ENCODE measurements at places on chromosomes 16 and 17.

DNA sequence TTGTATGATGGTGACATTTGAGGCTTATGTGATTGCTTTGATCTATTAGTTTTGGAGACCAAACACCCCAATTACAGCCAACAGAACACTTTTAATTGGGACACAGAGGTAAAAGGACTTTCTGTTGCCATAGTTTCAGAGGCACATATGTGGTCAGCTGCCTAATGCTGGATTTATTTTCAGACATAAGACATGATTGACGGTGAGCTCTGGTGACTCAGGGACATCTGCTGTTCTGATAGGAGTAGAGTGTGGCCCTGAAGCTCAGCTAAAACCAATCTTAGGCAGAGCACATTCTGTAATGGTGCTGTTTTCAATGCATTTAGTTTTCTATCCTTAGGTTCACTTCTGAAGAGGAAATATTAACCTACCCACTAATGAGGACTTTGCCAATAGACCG is 247.1 kb downstream of the UTP18 start:
- no peak for DNase-seq

DNA sequence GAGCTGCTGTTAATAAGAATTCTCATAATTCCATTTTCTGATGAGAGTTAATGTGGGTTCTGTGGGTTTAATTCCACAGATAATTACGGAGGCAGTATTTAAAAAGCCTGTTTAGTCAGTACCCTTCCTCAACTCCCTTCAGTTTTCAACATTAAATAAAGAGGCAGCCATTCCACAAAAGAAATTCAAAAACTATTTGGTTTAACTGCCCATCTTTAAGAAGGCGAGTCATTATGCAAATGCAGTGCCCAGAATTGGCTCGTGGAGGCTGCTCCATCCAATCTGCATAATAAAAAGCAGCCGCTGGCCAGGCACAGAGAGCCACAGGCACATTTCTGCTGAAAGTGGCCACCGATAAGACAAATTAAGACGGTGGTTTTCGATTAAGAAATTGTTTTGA is 194.4 kb upstream of the TOX3 start:
- no peak for DNase-seq

DNA sequence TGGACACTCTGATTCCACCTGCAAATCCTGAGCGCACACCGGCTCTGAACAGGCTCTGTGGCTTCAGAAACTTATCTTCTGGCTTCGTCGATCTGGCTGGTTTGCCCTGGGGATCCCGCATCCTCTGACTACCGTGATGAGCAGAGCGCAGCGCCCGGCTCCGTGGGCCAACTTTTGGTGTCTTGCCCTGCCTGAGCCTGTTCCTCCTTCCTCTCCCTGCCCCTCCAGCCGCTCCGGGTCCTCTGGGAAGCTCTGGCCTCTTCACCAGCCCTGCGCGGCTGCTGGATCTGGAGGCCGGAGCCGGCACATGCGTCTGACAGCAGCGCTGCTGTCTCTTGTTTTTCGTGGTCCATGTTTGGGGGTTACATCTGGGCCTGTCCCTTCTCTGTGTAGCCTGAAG is 65.6 kb downstream of the JPH3 start:
- no peak for DNase-seq

- peak; percentile 99 for DNase-seq
Measured at GRCh38 chr16:65070831-65071432, 50.9 kb downstream of the CDH11 start.

DNA sequence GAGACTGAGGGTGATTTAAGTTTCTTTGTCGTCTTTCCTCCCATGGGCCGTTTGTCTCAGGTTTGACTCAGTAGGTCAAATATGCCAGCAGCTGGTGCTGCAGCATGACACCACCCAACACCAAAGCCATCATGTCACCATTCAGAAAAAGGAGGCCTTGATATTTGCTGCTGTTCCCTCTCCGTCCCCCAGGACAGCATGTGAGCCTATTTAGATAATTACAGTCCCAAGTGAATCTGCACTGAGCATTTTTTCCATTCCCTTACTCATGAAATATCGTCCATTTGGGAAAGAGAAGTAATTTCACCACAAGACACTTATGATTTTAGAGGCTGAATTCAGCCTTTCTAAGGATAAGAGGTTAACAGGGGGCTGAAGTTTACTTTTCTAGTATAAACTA is 62.2 kb upstream of the ADORA2B start:
- DNase-seq: no peak

GRCh38 chr16:77945126-77945525 is 77.2 kb upstream of the CLEC3A start:
- DNase-seq: no peak

GRCh38 chr17:59876107-59876506 is 16.6 kb downstream of the TUBD1 start:
- DNase-seq: no peak

- no peak for DNase-seq
Measured at GRCh38 chr17:75834928-75835653, 9.1 kb downstream of the UNC13D start.

DNA sequence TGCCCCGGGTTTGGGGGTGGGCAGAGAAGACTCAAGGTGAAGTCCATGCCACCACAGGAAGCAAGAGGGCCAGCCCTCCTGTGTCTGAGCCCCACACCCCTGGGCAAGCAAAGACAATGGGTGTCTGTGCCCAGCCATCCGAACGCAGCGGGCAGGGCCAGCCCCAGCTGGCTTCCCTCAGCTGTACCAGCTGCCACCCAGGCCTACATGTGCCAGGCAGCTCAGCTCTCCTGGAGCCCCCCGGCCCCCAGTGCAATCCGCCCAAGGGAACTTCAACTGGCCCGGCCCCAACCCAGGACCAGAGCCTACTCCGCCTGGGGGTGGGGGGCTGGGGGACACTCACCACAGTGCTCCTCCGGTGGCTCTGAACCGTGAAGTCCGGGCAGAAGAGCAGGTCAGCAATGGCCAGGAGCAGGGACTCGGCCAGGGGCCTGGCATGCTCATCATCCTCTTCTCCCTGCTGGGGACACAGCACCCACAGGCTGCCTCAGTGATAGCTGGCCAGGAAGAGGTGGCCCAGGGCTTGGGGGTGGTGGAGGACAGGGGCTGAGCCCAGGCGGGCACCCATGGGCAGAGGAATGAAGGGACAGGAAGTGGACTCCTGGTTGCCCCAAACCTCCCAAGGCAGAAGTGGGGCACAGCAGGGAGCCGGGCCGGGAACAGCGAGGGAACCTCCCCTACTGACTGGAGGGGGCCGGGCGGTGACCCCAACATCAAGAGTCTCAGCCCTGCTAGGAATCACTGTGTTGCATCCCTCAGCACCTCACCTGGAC is 9.8 kb downstream of the HID1 start:
- DNase-seq: no peak

GRCh38 chr16:20410121-20410723 is 888 bp downstream of the ACSM5 start:
- DNase-seq: peak; percentile 9

DNA sequence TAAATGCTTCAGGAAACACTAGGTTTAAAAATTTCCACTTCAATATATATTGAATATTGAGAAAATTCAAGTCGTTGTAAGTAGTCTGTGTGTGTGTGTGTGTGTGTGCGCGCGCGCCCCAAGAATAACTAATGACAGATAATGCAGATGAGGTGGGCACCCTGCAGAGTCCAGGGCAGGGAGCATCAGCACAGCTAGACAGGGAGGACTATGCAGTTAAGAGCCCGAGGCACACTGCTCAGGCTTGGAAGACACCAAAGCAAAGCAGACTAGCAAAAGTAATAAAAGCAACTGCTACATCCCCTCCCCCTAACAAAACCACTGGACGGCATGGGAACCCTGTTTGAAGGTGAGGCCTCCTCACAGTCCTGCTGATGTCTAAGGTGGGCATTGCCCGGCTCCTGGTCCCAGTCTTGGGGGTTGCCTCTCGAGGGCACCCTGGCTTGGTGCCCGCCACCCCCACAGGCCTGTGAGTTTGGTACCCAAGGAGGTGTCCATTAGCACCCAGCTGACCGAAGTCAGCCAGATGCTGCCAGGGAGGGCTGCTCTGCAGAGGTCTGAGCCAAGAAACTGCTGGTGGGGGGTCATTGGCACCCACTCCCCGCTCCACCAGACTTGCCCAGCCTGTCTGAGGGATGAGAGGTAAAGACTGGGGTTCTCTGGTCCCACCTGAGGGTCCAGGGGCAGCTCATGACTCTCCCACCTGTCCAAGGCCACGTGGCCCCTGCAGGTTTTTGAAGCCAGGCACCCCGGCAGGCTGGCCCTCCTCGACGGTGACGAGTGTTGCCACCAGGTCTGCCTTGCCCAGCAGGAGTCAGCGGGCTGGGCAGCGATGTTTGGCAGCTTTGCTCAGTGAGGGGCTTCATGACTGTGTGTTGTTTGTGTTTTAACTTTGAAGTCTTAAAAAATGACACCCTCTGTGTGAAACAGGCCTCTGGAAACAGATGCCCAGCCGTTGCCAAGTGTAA is 18.7 kb downstream of the LRRC75A start:
- no peak for DNase-seq

DNA sequence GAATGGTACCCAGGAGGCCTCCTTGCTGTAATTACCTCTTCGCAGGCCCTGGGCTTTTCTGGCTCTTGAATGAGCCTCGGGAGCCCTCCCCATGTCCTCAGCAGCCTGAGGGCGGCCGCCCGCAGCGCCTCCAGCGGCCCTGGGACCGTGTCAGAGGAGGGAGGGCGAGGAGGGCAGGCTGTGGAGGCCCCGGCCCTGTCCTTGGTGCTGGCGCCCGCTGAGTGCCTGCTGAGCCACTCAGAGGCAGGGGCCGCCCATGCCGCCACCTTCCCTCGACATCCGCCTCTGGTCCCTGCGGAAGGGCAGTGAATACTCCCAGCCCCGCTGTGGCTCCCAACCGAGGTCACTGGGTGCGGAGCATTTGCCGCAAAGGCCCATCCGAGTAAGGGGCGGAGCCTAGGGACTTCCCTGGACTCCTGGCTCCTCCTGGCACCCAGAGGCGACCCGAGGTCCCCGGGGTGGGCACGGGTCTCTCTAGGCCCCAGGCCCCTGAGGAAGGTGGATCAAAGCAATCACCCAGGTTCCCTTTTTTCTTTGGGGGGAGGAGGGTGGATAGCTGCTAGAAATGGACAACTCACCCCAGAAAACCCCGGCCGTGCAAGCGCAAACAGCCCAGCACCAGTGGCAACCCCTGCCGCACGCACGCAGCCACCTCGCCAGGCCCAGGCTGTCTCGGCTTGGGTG is 2.8 kb downstream of the RBFOX3 start:
- peak; percentile 38 for DNase-seq

DNA sequence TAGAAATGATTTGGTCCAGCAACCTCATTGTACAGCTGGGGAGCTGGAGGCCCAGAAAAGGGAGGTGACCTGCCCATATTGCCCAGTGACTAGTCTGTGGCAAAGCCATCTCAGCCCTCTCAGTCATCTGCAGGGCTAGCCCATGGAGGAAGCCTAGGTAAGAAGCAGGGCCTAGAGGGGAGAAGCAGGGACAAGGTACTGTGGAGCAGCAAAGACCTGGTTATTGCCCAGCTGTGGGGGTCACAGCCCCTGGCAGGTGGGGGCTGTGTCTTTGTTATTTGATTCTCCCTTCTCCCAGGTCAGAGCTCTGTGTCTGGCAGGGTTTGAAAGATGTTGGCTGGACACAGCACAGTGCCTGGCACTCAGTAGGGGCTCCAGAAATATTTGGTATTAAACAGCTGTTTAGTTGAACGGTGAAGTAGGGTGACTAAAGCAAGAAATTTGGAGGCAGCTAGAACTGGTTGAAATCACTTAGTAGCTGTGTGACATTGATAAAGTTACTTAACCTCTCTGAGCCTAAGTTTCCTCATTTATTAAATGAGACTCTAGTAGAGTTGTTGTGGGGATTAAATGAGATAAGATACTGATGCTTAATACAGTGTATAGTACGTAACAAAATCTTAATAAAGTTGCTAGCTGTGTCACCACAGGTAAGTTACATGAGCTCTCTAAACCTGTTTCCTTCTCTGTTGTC is 17.3 kb downstream of the CCR7 start:
- DNase-seq: no peak

DNA sequence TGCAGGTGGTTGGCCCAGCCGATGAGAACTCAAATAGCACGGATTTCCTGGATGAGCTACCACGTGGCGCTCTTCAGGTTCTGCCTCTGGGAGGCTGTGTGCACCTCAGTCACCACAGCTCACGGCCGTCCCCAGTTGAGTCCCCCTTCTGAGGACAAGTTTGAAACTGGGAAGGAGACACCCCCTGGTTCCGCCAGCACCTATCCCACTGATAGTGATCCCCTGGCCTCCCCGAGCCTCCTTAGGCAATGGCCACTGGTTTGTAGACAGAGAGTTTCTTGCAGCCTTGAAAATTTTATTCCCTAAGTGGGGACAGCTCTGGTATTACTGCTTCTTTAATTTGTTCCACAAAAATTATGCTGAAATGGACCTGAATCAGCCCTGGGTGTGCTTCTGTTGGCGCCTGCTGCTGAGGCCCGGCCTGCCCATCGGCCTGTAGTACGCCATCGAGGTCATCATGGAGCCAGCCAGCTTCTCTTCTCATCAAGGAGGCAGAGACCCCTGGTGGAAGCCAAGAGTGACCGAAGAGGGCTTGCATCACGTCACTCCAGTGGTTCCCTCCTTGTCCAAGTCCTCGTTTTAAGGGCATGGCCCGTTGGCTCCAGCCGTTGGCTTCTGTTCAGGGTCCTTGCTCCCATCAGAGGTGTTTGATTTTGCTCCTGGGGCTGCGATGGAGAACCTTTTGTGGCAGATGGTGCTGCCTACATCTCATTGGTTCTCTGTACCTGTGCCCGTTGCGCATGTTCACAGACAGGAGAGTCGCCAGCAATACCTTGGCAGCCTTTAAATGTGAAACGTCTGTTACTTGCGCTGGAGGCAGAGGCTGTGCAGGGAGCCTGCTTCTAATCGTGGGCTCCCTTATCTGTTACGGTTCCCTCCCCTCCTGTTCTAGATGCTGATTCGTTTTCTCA is 9.3 kb downstream of the SMCR8 start:
- DNase-seq: no peak

DNA sequence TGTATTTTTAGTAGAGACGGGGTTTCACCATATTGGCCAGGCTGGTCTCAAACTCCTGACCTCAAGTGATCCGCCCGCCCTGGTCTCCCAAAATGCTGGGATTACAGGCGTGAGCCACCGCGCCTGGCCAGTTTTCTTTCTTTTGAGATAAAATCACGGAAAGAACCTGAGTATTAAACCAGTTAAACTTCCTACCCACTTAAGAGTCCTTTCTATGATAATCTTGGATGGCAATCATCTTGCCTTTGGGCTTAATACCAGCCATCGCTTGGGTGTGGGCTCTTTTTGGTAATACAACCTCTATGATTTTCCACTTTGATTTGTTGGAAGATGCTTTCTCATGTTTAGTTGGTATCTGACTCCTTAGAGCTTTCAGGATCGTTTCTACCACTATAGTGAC is 24.0 kb downstream of the PITPNC1 start:
- no peak for DNase-seq

DNA sequence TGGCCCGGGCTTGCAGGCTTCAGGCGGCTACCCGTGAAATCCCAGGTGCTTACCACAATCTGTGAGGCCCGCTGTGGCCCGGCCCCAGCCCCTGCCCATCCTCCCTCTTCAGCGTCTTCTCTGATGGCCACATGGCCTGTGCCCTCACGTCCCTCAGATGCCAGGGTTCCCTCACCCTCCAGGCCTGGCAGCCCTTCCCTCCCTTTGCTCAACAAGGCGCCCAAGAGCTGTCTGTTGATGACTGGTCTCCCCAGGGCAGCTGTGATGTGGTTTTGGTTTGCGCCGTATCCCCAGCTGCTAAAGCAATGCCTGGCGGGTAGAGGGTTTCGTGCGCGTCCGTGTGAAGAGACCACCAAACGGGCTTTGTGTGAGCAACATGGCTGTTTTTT is 35.1 kb downstream of the PMM2 start:
- DNase-seq: no peak
